ENCODE measurements at places on chromosomes 2 and 18.

GRCh38 chr18:58216071-58216481 is 172.1 kb downstream of the NEDD4L start:
- DNase-seq = no peak

GRCh38 chr2:196268538-196269338 is 97.4 kb upstream of the STK17B start:
- no peak for DNase-seq

- DNase-seq = no peak
Observed at GRCh38 chr18:3611313-3612090, 161.5 kb downstream of the TGIF1 start.

- no peak for DNase-seq
Observed at GRCh38 chr2:150528861-150529801, 41.7 kb upstream of the RND3 start.

DNA sequence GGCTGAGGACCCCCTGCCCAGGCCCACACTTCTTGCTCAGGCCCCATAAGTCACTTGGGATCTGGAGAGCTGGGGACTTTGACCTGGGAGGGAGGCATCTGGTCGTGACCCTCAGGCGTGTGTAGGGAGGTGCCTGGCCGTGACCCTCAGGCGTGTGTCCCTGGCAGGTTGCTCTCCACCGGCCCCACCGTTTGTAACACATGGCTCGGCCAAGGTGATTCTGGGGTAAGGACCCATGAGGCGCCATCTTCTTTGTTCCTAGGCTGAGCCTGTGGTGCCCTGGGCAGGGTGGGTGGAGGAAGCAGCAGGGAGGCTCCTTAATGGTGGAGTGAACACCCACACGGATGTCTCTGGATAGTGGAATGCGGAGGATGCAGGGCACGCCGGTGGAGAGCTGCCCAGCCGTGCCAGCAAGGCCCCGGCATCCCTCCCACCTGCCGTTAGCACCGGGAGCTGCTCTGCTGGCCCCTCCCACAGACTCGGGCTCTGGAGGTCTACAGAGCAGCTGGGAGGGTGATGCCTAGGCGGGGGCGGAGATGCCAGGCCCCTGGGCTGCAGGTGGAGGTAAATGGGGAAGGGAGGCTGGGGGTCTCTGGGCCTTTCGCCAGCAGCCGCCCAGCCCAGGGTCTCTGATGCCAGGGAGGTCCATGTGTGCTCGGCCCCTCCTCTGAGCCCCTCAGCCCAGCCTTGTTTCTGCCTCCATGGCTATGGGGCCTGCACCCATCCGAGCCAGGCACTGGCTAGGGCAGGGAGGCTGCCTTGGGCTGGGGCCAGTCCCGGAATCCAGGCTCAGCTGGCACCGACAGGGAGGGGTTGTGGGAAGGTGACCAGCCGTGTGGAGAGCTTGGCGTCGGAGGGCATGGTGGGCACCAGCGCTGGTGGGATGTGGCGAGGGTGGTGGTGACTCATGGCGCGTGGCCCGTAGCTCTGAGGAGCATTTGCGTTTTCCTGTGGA is 1.1 kb upstream of the GAL3ST2 start:
- DNase-seq = no peak

Measured in hypothalamus (tissue), 51 donors.